Osteoblast (primary cell): ENCODE measurements at places on chromosomes 5 and 9.

- DNase-seq = peak; percentile 50
Observed at GRCh38 chr9:71302776-71303175, 181.4 kb upstream of the TRPM3 start.

- no peak for DNase-seq
Observed at GRCh38 chr9:14704281-14704680, 11.0 kb upstream of the ZDHHC21 start.

DNA sequence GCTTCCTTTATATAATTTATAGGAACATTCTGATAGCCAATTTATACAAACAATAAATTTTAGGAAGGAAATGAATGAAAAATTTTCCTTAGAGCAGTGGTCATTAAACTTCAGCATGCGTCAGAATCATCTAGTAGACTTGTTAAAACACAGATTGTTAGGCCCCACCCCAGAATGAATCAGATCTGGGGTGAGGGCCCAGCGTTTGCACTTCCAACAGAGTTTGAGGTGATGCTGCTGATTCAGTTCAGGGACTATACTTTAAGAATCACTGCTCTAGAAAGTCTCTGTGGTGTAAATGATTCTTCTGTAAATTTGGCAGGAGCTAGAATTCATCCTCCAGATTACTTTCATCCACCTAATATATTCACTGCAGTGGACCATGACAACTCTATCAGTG is 80.4 kb downstream of the SLC12A2 start:
- DNase-seq = peak; percentile 14

DNA sequence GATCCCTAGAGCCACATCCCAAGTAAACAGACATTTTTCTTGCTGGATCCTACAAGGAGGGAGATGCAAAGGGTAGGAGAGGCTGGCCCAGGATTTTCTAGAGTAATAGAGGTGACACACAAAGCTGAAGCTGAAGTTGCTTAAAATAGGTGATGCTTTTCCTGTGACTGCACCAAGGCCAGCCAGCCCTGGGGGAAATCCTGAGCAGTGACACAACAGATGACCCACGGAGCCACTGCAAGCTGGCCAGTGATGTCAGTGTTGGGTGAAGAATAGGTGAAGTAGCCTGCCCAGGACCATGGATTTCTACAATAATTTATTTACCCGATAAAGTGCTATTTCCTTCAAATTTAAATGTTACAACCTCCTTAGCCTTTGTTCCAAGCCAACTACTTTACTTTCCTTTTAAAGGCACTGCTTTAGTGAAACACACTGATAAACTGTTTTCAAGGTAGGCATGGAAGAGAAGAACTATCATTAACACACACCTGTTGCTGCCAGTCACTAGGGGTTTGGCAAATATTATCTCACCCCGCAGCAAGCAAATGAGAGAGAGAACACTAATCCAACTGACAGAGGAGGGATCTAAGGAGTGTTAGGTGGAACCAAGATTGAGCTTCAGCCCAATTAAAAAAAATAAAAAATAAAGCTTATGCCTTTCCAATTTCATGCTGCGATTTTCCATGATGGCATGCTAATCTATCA is 123.5 kb downstream of the CTNND2 start:
- DNase-seq = no peak

- DNase-seq = no peak
Observed at GRCh38 chr5:111360173-111360572, 136.0 kb downstream of the CAMK4 start.

- no peak for DNase-seq
Observed at GRCh38 chr9:37430841-37431597, 8.5 kb downstream of the GRHPR start.

GRCh38 chr5:116577064-116577788 is 2.6 kb upstream of the SEMA6A start:
- peak; percentile 39 for DNase-seq

- peak; percentile 76 for DNase-seq
Observed at GRCh38 chr5:6582507-6583048, 50.3 kb downstream of the NSUN2 start.

DNA sequence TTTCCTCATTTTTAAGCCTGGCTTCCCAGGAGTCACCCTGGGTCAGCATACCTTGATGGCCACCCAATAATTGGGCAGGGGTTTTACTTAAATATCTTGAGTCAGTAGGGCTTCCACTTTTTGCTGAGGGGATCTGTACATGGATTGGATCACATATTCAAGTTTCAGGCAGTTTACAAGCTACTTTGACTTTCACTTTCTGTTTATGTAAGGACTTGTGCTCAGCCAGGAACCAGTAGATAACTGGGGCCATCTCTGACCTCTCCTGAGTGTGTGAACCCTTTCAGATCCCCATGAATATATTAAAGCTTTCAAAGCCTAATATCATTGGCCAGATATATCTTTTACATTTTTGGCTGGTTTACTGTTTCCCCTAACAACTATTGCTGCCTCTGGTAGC is 45.1 kb downstream of the SLCO6A1 start:
- DNase-seq = no peak

DNA sequence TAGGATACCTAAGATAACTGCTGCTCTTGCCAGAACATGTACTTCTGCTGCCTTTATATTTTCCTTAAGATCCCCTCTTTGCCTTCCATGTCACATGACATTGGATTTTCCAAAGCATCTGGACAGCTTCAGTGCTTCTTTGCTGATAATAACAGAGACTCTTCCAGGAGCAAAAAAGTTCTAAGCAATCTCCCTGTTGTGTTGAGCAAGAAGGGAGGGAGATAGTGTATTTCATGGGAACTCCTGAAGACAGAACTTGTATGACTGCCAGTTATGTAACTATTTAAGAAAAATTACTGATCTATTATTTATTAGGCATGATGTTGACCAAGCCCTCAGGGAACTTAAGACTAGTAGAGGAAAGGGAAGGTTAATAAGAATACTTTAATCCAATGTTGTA is 454.7 kb downstream of the SPATA31D1 start:
- DNase-seq = no peak
